ENCODE measurements at places on chromosomes 5 and 9.

DNA sequence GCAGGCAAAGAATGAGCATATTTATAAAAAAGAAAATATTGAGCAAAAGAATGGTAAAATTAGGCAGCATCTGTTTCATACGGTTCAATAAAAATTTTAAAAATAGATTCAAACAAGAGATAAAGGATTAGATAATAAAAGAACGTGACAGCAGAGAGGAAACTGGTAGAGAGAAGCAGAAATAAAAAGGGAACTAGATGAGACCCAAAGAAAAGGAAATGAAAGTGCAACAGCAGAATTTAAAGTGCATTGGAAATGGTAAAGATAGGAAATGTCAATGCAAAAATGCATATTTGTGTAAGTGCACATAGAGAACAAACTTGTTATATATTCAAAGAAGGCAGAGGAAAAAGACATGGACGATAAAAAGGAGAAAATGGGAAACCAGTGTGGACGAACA is 70.2 kb downstream of the SUSD1 start:
- no peak for DNase-seq

DNA sequence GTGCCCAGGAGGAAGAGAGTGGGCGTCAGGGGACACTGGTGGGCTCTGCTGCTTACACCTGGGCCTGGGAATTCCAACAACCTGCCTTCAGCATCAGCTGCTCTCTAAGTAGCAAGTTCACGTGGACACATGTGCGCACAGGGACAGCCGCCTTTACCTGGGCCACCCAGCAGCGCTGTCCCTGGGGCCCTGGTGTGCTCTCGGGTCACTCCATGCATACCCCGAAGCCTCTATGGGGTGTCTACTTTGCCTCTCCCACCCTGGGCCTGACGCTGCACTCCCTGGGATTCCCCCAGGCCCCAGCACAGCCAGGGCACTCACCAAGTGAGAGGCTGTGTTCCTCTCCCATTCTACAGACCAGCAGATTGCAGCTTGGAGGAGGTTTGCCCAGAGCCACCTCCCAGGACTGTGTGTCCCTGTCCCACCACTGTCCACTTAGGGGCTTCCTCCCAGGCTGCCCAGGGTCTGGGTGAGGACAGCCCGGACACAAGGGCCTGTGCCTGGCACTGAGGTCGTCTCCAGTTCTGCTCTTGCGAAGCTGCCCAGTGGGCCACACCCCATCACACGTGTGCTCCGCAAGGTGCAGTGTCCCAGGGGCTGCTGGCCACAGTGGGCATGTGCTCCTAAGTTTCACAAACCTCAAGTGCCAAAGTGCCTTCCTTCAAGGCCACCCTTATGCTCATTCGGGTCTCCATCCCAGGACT is 5.9 kb downstream of the NINJ1 start:
- DNase-seq: no peak

GRCh38 chr5:72154076-72154756 is 46.9 kb downstream of the MAP1B start:
- DNase-seq: no peak

- DNase-seq: no peak
These were observed 115.6 kb upstream of the RETREG1 start for GRCh38 chr5:16732356-16732755.

DNA sequence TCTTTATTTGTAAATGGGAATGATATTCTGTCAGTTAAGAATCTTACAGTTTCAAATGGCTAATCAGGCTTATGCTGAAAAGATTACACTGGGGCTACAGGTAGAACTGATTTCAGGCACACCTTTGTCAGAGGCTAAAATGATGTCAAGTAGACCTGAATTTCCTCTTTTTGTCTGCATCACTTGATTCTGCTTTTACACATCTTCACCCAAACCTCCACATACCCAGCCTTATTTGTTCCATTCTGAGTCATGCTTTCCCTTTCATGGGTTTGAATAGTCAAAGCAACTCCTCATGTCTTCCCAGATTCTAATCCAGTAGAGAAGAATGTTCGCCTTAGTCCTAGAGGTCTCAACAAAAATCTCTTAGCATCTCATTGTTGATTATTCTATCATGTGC is 156.4 kb downstream of the CWC27 start:
- DNase-seq: no peak

- DNase-seq: no peak
These were observed 69.9 kb downstream of the DAPK1 start for GRCh38 chr9:87567571-87567970.

DNA sequence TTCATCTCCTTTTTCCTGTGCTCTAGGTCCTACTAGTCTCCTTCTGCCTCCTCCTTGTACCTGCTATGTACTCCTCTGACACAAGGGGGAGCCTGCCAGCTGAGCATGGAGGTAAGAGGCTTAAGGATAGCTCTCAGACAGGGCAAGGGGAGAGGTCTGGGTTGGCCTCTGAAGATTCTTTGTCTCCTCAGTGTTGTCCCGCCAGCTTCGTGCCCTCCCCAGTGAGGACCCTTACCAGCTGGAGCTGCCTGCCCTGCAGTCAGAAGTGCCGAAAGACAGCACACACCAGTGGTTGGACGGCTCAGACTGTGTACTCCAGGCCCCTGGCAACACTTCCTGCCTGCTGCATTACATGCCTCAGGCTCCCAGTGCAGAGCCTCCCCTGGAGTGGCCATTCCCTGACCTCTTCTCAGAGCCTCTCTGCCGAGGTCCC is 3.8 kb downstream of the CREB3 start:
- peak; percentile 43 for DNase-seq

DNA sequence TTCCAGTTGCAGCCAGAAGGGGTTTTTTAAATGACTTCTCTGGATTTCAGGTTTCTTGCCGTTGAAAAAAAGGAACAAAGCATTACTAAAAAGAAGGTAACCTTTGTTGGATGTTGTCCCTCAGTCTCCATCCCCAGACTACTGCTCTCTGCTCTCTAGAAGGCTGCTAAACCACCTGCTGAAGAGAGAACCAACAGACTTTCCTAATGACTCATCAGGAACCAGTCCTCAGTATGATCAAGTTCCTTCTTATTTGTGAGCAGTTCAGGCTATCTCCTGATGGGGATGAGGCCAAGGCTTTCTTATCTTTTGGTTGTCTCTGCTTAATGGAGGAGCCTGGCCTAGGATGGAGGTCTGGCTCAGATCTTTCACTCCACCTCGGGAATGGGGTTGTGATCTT is 4.1 kb downstream of the KIF4B start:
- DNase-seq: no peak

DNA sequence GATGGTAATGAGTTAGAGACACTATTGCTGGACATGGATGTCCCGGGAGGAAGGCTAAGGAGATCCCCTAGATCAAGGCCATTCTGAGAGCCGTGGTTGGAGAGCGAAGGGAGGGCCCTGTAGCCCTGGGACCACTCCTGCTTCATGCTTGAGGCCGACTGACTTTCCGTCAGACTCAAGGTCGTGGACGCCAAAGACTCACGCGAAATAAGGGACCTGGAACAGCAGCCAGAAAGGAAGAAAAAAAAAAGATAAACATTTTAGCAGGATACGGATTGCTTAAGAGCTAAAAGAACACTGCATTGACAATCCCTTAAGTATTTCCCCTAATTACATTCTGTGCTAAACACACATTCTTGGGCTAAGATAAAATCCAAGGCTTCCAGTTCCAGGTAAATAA is 181.2 kb downstream of the GLIS3 start:
- no peak for DNase-seq

GRCh38 chr5:74239261-74239660 is 401.3 kb downstream of the ENC1 start:
- DNase-seq: no peak

GRCh38 chr9:73916016-73916673 is 581.0 kb upstream of the RORB start:
- DNase-seq: no peak

DNA sequence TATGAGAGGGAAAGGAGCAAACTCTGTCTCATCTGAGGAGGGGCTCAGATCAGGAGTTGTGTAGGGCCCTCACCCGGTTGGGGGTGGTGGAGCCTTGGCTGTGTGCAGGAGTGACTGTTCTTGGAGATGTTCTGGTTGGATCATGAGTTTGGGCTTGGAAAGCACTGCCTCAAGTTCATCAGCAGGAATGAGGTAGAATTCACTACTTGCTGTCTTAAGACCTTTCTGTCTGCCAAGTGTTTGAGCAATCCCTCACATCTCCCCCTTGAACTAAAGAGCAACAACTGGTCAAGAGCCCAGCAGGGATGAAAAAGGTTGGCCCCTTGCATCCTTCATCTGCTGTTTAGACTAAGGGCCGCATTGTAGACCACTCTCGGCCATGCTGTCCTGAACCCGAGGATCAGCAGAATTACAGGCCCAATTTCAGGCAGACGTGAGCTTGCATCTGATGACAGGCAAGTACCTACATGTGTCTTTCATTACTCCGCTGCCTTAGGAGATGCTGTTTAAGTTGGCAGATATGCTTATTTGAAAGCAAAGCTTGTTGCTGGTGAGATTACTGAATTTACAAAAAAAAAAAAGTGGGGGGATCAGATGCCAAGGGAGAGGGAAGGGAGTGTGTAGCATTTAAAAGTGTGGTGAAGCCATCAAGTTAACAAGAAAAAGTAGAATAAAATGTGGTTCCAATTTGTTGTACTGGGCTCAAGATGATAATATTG is 36.4 kb downstream of the PIK3R1 start:
- no peak for DNase-seq

DNA sequence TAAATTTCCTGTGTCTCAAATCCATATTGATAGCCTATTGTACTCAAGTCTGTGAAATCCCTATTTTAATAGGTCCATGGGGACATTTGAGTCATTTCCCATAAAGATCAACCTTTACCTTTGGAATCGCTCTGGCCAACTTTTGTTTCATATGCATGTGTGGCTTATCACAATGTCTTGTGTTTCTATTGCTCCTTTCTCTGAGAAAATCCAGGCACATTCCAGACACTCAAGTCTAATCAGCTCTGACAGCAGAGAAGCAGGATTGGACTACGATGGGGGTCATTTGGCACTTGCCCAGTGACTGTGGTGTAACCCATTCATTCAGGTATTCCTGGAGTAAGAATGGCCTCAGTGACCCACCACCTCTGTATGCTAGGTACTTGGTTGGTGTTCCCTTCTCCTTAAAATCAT is 48.4 kb downstream of the ACTBL2 start:
- no peak for DNase-seq

- DNase-seq: no peak
These were observed 48.1 kb downstream of the DIAPH1 start for GRCh38 chr5:141570655-141571054.

- DNase-seq: no peak
These were observed 41.6 kb downstream of the RAB14 start for GRCh38 chr9:121160025-121160424.

DNA sequence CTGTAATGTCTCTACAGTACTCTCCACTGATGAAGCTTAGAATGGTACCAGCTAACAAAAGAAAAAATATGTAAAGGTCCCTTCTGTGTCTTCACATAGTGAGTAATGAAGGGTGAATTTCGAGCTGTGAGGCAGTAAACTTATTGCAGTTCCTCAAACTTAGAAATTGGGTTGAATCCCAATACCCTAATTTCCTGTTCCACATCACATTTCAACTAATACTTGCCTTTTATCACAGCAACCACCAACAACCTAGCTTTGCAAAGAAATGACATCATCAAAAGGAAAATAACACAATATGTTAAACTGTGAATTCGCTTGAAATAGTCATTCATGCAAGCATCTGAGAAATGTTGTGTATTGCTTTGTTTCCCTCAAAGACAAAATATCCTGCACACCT is 9.4 kb upstream of the TNFAIP8 start:
- DNase-seq: no peak

DNA sequence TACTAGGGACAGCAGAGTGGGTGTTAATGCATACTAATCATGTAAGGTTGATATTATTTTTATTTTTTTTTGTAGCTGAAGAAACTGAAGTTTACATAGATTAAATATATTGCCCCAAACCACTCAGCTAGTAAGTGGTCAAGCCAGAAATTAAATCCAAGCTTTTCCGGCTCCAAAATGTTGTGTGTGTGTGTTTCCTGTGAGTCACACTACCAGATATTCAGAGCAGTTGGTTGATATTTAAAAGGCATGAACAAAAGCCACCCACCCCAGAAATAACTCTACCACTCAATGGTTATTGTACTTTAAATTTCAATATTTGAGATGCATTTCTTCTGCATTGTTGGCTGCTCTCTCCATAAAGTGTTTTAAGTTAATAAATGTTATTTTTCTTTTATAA is 29.5 kb downstream of the KCNN2 start:
- DNase-seq: no peak

GRCh38 chr5:161600156-161600555 is 53.6 kb upstream of the GABRB2 start:
- DNase-seq: no peak

GRCh38 chr9:82599336-82599949 is 463.5 kb downstream of the RASEF start:
- DNase-seq: no peak

GRCh38 chr5:134133995-134134541 is 19.6 kb downstream of the TCF7 start:
- DNase-seq: no peak

GRCh38 chr5:94928891-94929290 is 310.4 kb downstream of the SLF1 start:
- no peak for DNase-seq

- no peak for DNase-seq
These were observed 48.2 kb upstream of the GARNL3 start for GRCh38 chr9:127216210-127216887.

- no peak for DNase-seq
These were observed 81.6 kb upstream of the MIER3 start for GRCh38 chr5:57033503-57033902.

- peak; percentile 32 for DNase-seq
These were observed 29.7 kb downstream of the TEX10 start for GRCh38 chr9:100322954-100323536.

DNA sequence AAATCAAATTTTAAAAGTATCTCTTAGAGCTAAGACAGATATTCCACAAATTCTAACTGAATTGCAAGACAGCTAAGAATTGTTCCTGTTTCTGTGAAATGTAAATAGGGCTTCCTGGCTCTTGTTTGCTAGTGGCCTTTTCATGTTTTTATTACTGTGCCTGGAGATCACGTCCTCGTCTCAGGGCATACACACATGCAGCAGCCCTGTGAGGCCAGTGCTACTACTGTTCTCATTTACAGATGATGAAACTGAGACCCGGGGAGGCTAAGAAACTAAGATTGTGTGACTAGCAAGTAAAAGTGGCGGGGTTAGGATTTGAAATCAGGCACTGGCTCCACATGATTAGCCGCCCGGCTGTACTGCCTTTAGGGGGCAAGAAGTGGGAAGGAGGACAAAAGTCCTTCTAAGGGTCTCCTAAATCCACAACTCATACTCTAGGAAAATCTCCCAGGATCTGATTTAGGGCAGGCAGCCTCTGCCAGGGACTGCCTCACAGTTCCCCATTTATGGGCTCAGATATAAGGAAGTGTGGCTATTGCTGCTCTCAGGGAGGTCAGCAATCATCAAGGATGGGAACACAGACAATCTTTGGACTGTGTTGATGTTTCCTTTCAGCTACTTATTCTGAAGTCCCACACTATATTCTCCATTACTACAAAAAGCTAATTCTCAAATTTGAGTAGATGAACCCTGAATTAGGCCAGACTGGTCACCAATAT is 7.9 kb downstream of the PRUNE2 start:
- DNase-seq: no peak

- DNase-seq: no peak
These were observed 9.6 kb downstream of the RASGEF1C start for GRCh38 chr5:180199390-180199789.

GRCh38 chr5:57007344-57007743 is 55.4 kb upstream of the MIER3 start:
- DNase-seq: no peak

- DNase-seq: peak; percentile 48
These were observed 2.2 kb downstream of the NXNL2 start for GRCh38 chr9:88536951-88537760.
